ENCODE measurements at places on chromosomes 2 and 18.

GRCh38 chr2:233025706-233026105 lies 6.8 kb upstream of the NEU2 start:
- DNase-seq = no peak

GRCh38 chr2:170092436-170093060 lies 85.4 kb upstream of the MYO3B start:
- DNase-seq = no peak

GRCh38 chr2:124402274-124402673 lies 377.2 kb downstream of the CNTNAP5 start:
- no peak for DNase-seq

- DNase-seq = no peak
Observed at GRCh38 chr2:95079199-95079683, 42.4 kb downstream of the MRPS5 start.

DNA sequence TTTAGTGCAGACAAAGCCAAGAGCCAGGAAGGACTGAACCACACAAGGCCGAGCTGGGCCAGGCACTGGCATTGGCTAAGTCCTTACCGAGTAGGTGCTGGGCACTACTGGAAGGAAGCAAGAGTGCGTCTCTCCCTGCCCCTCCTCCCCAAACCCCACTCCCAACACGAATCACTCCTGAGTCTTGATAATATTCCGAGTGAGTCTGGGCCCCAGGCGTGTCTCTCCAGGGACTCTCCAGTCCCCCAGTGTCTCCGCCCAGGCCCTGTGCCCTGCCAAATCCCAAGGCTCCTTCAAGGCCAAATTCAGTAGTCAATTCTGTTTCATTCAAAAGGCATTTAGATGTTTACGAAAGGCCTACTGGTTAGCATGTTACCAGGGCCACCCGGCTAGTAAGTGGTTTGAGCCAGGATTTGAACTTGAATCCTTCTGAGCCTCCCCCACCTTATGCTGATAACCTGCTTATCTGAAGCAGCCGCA lies 82.8 kb downstream of the GLI2 start:
- no peak for DNase-seq

All from spinal cord (tissue), 10 donors.